ENCODE measurements at places on chromosomes 5 and 9. TPM values are rescaled to one million over a fixed set of nuclear protein-coding genes. Genes with fewer than 3 reads are reported as not detected.
A peak's percentile ranks its signal among the peaks of the same experiment; 100 is the strongest.

The C5 gene
- total RNA-seq = 2.8 TPM

The TRPM3 gene
- total RNA-seq = not detected

The GGTA1 gene
- not detected for total RNA-seq

The EQTN gene
- not detected for total RNA-seq

The PCA3 gene
- not detected for total RNA-seq

The FABP6 gene
- total RNA-seq = not detected

The TMEM252 gene
- not detected for total RNA-seq

- DNase-seq = no peak
- no peak overlapping the region for H3K27ac ChIP-seq
- no peaks in the 10 kb centered on the region for H3K36me3 ChIP-seq
These were observed 697.3 kb downstream of the CETN3 start for GRCh38 chr5:89712134-89712700.

DNA sequence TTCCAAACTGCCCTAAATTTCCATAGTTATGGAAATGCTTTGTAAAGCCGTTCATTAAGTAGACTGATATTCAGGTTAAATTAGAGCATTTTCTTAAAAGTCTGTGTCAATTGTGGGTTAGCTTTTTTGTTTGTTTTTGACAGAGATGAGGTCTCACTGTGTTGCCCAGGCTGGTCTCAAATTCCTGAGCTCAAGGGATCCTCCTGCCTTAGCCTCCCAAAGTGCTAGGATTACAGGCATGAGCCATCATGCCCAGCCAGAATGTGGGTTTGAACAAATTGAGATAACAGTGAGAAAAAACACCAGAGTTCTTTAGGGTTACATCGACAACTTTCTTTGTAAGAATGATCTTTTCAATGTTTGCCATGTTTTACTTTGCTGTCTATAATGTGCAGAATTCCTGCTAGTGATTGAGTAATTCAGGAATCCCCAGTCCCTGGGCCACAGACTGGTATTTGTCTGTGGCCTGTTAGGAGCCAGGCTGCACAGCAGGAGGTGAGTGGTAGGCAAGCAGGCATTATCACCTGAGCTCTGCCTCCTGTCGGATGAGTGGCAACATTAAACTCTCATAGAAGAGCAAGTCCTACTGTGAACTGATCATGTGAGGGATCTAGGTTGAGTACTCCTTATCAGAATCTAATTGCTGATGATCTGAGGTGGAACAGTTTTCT is 80.5 kb downstream of the RAI14 start:
- no peak overlapping the region for H3K27ac ChIP-seq
- peaks cover 5% of the 10 kb centered on the region for H3K27me3 ChIP-seq
- no peak overlapping the region for H3K4me3 ChIP-seq
- H3K4me1 ChIP-seq = no peaks in the 10 kb centered on the region
- H3K36me3 ChIP-seq = no peaks in the 10 kb centered on the region
- DNase-seq = no peak

DNA sequence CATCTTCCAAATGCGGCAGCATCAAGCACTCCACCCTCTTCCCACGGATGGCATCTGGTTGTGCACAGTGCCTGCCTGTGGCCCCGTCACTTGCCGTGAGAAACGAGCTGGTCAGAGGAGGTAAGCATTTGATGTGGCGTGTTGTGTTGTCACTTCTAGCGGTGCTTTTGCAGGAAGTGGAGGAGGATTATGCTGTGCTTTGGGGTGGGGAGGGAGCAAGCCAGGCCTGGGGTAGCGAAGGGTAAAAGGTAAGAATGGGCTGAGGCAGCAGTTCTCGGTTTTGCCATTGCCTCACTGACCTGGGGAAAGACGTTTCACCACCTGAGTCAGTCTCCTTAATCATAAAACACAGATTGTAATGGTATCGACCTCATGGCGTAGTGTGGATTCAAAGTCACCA is 2.3 kb upstream of the POMT1 start:
- peak overlapping the region; percentile 93 for H3K27ac ChIP-seq
- H3K4me1 ChIP-seq = peaks cover 72% of the 10 kb centered on the region
- H3K27me3 ChIP-seq = no peaks in the 10 kb centered on the region
- H3K4me3 ChIP-seq = peak overlapping the region; percentile 98

GRCh38 chr5:98791001-98791519 is 17.6 kb downstream of the RGMB start:
- no peak overlapping the region for H3K4me3 ChIP-seq
- DNase-seq = no peak
- H3K27me3 ChIP-seq = no peaks in the 10 kb centered on the region
- H3K36me3 ChIP-seq = no peaks in the 10 kb centered on the region
- H3K27ac ChIP-seq = no peak overlapping the region

DNA sequence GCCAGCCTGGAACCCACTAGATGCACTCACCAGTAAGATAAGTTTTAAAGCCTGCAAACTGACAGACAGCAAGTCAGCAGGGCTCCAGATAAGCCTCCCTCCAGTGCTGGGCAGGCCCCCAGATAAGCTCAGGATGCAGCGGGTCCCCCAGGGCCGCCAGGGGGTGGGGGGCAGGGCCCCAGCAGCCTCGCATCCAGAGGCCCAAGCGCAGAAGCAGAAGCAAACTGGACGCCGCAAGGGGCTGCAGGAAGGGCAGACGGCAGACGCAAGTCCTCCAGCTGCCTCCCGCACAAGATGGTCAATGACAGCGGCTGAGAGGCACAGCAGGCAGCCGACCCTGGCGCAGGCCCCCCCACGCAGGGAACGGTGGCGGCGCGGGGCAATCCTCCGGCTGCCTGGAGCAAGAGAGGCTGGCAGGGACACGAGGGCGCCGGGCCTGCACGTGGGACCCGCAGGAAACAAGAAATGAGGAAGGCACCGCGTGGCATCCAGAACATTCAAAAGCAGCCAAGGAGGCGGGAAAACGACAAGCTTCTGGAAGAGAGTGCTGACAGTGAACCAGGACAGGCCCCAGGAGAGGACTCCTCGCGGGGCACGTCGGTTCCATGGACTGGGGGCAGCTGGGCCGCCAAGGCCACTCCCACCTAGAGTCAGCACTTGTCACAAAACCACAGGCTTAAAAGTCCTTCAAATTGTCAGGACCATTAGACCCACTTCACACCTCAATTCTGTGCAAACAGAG is 49.8 kb downstream of the ROR2 start:
- no peaks in the 10 kb centered on the region for H3K36me3 ChIP-seq
- H3K27me3 ChIP-seq = peaks cover 23% of the 10 kb centered on the region
- no peak for DNase-seq
- H3K27ac ChIP-seq = no peak overlapping the region
- peaks cover 5% of the 10 kb centered on the region for H3K4me1 ChIP-seq

DNA sequence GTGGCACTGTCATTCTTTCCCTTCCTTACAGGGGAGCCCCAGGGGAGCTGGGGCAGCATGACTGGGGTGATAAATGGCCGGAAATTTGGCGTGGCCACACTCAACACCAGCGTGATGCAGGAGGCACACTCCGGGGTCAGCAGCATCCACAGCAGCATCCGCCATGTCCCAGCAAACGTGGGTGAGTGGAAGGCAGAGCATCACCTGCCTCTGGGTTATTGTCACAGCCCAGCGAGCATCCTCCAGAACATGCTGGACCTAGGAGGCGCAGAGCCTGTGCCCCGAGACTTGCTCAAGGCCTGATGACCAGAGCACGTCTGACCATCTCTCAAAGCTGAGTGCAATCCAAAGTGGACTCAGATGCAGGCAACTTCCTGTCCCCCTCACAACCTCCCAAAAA is 22.2 kb upstream of the ASS1 start:
- no peaks in the 10 kb centered on the region for H3K4me1 ChIP-seq
- H3K36me3 ChIP-seq = no peaks in the 10 kb centered on the region
- no peaks in the 10 kb centered on the region for H3K27me3 ChIP-seq
- no peak for DNase-seq
- no peak overlapping the region for H3K27ac ChIP-seq
- H3K4me3 ChIP-seq = no peak overlapping the region
